ENCODE measurements at places on chromosomes 4 and X. TPM values are rescaled to one million over a fixed set of nuclear protein-coding genes. Genes with fewer than 3 reads are reported as not detected.

DNA sequence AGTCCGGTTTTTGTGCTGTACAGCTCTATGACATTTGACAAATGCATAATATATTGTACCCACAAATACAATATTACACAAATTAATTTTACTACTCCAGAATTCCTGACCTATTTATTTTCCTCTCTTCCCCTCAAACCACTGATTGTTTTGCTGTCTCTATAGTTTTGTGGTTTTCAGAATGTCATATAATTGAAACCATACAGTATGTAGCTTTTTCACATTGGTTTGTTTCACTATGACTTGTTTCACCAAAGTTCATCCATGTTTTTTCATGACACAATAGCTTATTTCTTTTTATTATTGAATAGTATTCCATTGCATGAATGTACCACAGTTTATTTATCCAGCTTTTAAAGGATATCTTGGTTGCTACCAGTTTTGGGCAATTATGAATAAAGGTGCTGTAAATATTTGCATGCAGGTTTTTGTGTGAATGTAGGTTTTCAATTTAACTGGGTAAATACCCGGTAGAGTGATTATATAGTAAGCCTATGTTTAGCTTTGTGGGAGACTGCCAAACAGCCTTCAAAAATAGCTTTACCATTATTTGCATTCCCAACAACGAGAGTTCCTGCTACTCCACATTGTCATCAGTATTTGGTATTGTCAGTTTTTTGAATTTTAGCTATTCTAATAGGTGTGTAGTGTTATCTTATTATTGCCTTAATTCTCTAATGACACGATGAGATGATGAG, 25.9 kb downstream of the RNF175 start:
- no peak overlapping the region for H3K4me3 ChIP-seq
- no peak overlapping the region for H3K27ac ChIP-seq
- no peaks in the 10 kb centered on the region for H3K4me1 ChIP-seq
- H3K27me3 ChIP-seq: no peaks in the 10 kb centered on the region

Gene MAD2L1
- 8.0 TPM for total RNA-seq

DNA sequence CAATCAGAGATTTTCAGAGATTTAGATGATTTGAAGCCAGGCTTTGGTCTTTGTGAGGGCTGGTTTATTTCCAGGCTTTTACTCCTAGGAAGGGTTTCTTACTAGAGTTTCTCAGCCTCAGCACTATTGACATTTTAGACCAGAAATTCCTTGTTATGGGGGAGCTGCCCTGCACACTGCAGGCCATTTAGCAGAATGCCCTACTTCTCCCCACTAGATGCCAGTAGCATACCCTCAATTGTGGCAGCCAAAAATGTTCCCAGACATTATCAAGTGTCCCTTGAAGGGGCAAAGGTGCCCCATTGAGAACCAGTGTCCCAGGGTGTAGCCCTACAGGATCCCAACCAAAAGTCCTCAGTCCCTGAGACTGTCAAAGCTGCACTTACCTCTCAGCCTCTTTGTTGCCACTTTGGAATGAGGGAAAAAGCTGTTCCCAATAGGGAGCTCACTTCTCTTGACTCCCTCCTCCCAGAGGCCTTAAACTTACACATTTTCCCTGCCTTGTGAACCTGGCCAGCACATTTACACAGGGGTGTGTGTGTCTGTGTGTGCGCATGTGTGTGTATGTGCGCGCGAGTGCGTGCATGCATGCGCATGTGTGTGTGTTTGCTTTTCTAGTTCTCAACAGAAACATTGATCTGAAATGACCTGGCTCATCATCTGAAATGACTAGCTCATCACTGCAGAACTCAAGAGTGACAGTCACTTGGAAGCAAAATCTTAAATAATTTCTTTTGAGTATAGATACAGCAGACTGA, 231.4 kb downstream of the QDPR start:
- H3K27ac ChIP-seq: no peak overlapping the region
- H3K4me3 ChIP-seq: no peak overlapping the region
- no peaks in the 10 kb centered on the region for H3K27me3 ChIP-seq
- no peaks in the 10 kb centered on the region for H3K36me3 ChIP-seq

GRCh38 chrX:53330331-53330730, 48.9 kb upstream of the IQSEC2 start:
- no peak overlapping the region for H3K27ac ChIP-seq
- no peak for DNase-seq
- H3K27me3 ChIP-seq: no peaks in the 10 kb centered on the region

Gene FOXP3
- 3.5 TPM for total RNA-seq

GRCh38 chr4:119729835-119730670, 101.4 kb upstream of the PDE5A start:
- DNase-seq: no peak
- H3K4me3 ChIP-seq: no peak overlapping the region
- H3K27ac ChIP-seq: no peak overlapping the region
- H3K4me1 ChIP-seq: no peaks in the 10 kb centered on the region

All from CD4-positive, alpha-beta memory T cell (primary cell).